ENCODE measurements at places on chromosomes 2 and 18.

- peak; percentile 56 for DNase-seq
Observed at GRCh38 chr2:24702800-24703199, 90.4 kb downstream of the PTRHD1 start.

- no peak for DNase-seq
Observed at GRCh38 chr2:68391869-68392268, 26.8 kb downstream of the PLEK start.

- DNase-seq, result no peak
Observed at GRCh38 chr2:126879348-126880298, 19.1 kb upstream of the TEX51 start.

DNA sequence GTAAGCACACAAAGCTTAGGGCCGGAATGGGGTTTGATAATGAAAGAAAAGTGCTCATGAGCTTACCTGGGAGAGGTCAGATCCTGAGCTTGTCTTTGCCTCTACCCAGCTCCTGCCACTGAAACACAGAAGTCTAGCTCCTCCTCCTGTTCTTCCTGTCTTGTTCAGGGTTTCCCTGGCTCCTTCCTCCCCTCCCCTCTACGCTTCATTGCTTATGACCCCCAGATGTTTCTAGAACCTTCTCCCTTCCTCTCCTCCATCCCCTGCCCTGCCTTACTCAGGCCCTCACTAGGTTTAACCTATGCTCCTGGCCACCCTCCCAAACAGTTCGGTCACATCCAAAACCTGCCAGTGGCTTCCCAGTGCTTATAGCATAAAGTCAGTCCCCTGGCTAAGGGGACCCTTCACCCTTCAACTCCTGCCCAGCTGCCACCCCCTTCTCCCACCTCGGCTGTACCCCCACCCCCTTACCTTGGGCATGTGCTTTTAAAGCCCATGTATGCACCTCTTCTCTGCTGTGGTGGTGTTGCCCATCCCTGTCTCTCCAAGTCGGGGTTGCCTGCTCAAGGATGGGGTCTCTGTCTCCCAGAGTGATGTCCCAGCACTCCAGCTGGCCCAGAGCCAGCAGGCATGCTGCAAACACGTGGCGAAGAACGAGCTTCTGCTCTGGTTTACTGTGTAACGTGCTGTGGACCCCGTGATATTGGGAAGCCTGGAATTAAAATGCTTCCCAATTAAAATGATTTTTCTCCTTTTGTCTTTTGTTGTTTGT, 233.6 kb downstream of the TPGS2 start:
- DNase-seq, result no peak

DNA sequence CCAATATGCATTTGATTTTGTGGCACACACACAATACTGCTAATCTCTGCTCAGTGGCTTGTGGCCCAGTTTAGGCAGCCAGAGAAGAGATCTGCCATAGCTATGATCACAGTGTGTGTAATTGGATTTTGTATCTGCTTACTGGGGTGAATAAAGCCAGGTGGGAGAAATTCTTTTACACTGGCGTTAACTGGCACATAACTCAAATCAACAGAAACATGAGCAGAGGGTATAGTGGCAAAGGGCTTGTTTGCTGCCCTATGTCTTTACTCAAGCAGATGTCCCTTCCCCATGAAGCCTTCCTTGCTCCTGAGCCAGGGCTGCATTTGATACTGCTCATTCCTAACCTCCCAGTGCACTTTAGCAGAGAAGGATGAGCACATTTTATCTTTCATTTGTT, 28.5 kb downstream of the STON1 start:
- no peak for DNase-seq

DNA sequence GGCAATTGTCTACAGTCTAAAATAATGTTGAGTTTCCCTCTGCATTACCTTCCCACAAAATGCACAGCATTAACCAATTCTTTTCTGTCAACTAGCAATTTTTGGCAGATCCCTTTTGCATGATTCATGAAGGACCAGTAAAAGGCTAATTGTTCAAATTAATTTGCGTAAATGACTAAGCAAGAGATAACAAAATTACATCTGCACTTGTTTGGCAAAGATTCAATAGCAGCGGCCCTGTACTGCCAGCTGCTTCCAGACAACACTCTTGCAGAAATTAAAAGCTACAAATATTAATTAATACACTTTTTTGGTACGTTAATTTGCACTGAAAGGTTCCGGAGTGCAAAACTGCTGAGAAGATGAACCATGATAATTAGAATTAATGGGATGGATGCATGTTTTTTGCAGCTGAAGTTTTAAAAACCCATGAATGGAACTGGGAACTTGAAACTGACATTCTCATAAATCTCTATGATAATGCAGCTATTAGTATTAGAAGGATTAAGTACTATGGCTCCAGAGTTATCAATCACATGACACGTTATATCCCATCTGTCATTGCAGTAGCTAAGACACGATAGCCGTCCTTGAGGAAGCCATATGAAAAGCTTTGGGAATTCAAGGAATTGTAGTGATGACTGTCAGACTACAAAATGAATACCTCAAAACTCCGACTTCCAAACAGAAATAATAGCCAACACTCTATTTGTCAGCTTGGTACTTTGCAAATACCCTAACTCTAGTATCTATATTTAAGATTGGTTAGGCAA, 1268.3 kb upstream of the ACVR2A start:
- DNase-seq, result no peak

GRCh38 chr2:221529177-221529942, 42.7 kb downstream of the EPHA4 start:
- no peak for DNase-seq

- no peak for DNase-seq
Observed at GRCh38 chr18:48877941-48878340, 72.8 kb downstream of the SMAD7 start.

GRCh38 chr18:74546751-74547530, 12.6 kb downstream of the CNDP1 start:
- DNase-seq, result peak; percentile 64

DNA sequence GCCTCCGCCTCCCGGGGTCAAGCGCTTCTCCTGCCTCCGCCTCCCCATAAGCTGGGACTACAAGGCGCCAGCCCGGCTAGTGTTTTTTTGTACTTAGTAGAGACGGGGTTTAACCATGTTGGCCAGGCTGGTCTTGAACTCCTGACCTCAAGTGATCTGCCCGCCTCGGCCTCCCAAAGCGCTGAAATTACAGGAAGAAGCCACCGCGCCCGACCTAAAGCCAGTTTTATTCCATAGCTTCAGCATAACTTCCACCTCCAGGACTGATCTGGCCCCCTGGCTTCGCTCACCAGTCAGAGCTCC, 783 bp upstream of the TXNL4A start:
- no peak for DNase-seq

DNA sequence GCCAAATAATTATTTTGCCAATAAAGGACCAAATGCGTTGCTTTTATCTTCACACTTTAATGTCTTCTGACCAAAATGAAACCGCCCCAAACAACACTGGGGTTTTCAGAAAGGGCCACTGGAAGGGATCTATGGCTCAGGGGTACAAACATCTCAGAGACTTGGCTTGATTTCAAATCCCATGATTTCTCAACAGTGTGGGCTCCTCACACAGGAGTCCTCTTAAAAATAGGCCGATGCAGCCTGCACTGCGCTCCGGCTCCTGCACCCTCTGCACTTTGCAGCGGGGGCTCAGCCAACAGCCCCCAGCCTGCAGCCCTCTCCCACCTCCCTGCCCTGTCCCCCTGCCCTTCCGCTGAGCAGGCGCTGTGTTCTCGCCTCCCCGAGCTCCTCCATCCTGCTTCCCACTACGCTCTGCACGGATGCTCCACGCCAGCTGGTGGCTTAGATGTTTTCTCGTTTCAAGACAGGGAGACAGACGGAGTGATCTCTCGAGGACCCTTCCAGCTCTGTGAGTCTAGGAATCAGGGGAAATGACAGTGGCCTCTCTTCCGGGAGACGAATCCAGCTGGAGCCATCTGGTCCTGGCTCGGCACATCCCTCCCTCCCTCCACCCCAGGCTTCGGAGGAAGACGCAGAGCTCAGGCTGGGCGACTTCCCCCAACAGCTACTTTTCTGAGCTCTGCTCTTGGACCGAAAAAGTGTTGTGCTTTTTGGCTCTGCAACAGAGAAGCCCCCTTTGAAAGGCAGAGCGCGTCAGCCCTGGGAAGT, 71.4 kb downstream of the KCNF1 start:
- peak; percentile 45 for DNase-seq

DNA sequence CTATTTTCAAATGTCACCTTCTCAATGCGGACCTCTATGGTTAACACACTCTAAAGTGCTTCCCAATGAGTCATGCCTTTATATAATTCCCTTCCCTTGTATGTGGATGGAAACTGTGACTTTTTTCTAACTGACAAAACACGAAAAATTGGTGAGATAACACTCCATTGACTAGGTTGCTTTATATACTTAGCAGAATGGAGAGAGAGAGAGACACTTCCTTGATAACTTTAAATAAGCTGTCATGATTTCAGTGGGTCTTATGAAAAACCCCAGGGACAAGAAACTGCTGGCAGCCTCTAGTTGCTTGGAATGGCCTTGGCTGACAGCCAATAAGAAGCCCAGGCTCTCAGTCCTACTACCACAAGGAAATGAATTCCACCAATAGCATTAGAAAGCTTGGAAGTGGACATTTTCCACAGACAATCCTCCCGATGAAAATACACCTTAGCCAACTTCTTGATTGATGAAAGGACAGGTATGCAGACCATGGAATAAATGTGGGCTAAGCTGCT, 322.2 kb downstream of the ZNF804A start:
- no peak for DNase-seq

DNA sequence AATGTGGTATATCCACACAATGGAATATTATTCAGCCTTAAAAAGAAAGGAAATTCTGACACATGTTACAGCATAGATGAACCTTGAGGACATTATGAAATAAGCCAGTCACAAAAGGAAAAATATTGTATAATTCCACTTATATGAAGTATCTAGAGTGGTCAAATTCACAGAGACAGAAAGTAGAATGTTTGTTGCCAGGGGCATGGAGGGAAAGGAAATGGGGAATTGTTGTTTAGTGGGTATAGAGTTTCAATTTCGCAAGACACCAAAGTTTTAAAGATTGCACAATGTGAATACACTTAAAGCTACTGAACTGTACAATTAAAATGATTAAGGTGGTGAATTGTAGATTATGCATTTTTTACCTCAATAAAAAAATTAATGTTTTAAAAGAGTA, 92.9 kb downstream of the TXNL1 start:
- DNase-seq, result no peak

DNA sequence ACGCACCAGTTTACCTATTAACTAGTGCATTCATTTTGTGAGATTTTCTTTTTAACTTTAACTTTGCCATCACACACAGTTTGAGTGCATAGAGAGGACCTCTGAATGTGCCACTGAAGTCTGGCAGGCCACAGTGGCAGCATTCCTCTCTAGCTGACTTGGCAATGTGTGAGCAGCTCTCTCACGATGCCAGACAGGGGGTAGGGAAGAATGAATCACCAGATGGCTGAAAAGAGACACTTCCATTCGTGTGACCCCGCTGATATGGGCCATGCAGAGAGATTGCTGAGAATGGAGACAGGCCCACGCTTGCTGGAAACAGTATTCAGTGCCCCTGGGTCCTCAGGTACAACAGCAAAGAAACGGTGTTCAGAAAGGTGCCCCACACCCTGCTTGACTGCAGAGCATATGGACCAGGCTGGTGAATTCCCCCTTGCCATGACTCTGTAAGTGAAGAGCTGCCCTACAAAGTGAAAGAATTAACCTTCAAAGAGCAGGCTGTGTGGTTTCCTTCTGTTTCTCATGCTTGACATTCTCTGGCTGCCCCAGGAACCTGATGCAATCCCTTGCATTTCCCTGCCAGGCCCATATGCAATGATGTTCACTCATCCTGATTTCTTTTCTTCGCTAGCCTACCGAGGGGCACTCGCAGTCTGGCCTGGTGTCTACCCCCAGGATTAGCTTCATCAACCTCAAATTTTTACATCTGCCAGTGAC, 236.1 kb downstream of the CDH20 start:
- DNase-seq, result peak; percentile 66

Data from AG08396 (cell line).